ENCODE measurements at places on chromosomes 11 and 22.

GRCh38 chr11:23097891-23098290, 237.6 kb upstream of the CCDC179 start:
- no peak for DNase-seq

DNA sequence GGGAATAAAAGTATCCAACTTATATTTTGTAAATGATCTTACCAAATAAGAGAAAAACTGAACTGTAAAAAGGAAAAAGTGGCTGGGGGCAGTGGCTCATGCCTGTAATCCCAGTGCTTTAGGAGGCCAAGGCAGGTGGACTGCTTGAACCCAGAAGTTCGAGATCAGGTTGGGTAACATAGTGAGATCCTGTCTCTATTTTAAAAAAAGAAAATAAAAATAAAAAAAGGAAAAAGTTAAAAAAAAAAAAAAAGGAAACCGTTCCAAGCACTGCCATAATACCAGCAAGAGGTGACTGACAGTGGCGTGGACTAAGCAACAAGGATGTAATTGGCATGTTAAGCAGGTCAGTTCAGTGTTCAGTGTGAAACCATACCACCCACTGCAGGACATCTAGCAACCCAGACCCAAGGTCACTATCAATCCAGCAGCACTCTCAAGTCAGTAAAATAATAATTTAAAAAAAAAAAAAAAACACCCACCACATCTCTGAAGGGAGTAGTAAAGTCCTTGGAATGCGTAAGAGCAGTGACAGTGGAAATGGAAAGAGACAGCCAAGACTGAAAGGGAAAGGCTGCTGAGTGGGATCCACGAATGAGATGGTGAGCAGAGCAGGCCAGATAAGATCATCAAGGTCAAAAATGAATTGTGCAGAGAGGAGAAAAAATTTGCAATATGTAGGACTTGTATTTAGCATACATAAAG, 43.6 kb downstream of the MAPK1 start:
- DNase-seq = no peak

DNA sequence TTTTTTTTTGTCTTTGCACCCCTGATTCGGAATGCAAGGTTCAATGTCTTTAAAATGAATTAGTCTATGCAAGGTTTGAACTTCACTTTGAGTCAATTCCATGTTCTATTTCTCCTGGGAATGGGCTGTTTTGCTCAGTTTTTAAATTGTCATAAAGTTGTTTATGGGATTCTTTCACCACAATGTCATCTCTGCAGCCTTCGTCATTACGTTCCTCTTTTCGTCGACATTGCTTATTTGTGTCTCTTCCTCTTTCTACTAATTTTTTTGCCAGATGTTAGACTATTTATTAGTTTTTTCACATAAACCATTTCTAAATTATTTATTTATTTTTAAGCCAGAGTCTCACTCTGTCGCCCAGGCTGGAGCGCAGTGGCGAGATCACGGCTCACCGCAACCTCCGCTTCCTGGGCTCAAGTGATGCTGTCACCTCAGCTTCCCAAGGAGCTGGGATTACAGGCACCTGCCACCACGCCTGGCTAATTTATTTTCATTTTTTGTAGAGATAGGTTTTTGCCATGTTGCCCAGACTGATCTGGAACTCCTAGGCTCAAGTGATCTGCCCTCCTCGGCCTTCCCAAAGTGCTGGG, 7.1 kb upstream of the TNNT3 start:
- DNase-seq = no peak

DNA sequence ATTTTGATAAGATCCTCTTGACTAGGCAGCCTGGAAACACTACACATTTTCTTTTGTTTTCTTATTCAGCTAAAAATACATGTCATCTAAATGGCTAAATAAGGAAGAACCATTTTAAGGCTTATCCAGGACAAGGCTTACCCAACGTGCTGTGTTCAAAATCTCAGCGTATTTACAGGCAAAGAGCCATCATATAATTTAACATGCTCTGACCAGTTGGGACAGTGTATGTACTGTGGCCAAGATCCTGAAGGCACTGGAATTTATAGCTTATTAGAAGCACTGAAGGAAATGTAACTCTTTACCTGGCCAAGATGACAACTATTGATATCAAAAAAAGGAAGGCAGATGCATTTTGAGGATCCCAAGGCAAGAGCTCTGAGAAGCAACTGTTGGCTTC, 71.1 kb downstream of the PPFIBP2 start:
- DNase-seq = no peak

DNA sequence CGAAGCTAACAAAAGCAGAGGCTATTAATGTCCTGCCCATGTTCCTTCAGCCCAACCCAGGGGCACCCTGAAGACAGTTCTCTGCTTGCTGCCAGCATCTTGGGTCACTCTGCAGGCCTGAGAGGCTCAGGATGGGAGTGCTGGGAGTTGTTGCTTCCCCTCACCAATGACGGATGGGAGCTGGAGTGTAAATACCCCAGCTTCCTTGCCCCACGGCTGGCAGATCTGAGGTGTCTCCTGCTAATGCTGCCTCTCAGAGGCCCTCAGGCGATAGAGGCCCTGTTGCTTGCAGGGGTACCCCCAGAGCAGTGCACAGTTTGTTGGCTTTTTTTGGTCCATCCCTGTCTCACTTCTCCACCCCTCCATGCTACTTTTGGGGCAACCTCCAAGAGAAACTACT, 32.9 kb downstream of the IFT27 start:
- DNase-seq = no peak

DNA sequence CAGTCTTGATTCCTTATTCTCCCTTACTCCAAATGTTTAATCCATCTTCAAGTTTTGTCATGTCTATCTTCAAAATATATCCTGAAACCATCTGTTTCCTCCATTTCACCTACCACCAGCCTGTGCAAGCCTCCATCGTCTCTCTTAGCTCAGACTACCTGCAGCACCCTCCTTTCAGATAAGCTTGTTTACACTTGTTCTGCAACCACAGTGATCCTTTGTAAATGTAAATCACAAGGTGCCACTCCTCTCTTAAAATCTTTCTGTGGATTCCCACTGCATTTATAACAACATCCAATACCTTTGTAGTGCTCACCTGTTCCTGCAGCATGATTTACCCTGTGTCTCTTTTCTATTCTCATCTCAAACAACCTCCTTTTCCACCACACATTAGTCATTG, 31.8 kb upstream of the GPR83 start:
- no peak for DNase-seq

DNA sequence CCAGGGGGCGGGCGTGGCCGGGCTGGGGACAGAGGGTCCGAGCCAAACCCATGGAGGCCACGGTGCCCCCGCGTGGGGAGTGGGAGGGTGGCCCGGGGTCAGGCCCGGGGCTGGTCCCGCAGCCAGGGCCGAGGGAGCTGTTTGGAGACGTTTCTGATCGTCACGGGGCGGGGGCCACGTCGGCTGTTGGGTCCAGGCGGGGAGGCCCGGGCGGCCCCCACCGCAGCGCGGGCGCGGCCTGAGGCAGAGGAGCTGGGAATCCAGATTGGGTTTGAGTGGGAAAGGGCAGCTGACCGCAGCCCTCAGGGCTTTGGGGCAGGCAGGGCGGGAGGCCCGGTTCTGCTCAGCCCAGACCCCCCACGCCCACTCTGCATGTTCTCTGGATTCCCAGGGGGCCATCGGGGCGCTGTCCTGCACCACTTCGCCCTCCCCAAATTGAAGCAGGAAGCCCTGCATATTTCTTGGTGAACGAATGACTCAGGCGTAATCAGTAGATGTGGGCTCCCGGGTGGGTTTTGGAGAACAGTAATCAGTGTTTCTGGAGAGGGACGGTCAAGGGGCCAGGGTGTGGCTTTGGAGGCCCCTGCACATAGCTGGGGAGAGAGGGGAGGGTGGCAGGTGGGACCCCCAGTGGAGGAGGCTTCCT, 583 bp downstream of the MRPL23 start:
- DNase-seq = no peak

- no peak for DNase-seq
Observed at GRCh38 chr11:111046291-111046690, 199.2 kb upstream of the POU2AF2 start.

GRCh38 chr22:34111210-34111824, 191.0 kb upstream of the LARGE1 start:
- peak; percentile 48 for DNase-seq
